ENCODE measurements at places on chromosomes 6 and 20.
A peak's percentile ranks its signal among the peaks of the same experiment; 100 is the strongest.

- peak; percentile 71 for DNase-seq
Observed at GRCh38 chr20:20210327-20210726, 157.6 kb upstream of the INSM1 start.

- DNase-seq = no peak
Observed at GRCh38 chr6:35686436-35686835, 2.3 kb downstream of the FKBP5 start.

DNA sequence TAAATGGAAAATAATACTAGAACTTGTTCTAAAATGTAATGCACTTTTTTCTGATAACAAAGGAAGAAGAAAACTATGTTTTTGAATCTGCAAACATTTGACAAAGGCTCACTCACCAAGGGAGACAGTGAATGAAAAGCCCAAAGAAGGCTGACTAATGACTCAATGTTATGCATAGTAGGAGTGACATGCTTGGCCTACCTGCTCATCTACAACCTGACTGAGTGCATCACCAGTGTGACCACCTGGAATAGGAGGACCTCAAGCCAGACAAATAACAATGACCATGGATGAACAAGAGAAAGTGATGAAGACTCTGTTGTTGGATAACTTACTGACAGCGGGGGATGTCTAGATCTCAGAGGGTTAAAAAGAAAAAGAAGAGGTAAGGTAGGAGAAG, 157.2 kb downstream of the SIM1 start:
- no peak for DNase-seq

DNA sequence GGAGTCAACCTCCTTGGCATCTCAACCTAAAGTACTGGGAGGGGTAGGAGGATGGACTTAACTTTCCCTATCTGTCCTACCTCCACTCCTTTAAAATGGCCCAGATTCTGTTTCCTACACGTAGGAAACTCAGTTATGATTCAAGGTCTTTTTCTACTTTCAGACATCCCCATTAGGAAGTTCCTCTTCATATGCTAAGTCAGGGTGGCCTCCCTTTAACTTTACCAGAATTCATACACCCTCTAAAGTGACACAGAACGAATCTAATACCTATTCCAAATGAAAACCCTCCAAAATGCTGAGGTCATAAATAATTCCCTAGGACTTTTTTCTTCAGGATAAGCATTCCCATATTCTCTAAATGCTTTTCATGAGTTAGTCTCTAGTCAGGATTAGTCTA, 15.6 kb downstream of the ARG1 start:
- no peak for DNase-seq

GRCh38 chr6:33587529-33587928, 7.5 kb upstream of the BAK1 start:
- DNase-seq = no peak

GRCh38 chr6:11710311-11710761, 68.3 kb downstream of the ADTRP start:
- no peak for DNase-seq

- no peak for DNase-seq
Observed at GRCh38 chr6:23301556-23301955, 732.2 kb downstream of the HDGFL1 start.

GRCh38 chr20:63416631-63417030, 55.5 kb upstream of the CHRNA4 start:
- no peak for DNase-seq

GRCh38 chr6:163355426-163355991, 59.0 kb upstream of the QKI start:
- DNase-seq = peak; percentile 85

DNA sequence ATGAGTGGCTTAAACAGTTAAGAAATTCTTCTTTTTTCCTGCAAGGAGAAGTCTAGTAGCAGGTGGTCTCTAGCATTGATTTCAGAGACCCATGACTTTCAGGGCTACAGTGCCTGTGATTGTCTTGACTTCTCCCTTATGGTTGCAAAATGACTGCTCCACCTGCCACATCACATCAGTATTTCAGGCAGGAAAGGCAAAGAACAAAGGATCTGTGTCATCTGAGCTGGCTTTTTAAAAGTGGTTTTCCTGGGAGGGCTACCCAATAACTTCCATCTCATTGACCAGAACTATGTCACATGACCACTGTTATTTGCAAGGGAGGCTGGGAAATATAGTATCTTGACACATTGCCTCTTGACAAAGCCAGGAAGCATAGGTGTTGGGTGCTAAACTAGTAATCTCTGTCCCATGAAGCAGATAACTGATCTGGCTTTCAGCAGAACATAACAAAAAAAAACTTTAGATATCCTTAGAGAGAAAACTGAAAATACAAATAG, 226.2 kb downstream of the DHX35 start:
- no peak for DNase-seq

GRCh38 chr6:7933794-7934193, 23.2 kb upstream of the TXNDC5 start:
- no peak for DNase-seq

DNA sequence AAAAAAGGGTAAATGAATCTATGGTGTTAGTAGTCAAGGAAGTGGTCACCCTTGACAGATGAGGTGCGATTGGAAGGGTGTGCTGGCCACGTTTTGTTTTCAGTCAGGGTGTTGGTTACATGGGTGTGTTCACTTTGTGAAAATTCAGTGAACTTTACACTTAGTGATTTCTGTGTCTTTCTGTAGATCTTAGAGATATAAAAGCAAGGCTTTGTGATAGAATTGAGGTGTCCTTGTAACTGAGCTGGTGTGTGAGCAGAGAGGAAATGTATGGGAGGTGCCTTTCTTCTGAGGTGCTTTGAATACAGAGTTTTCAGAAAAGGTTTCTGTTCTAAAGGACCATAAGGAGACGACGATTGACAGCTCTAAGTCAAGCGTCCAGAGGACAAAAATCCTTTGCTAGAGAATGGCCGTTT, 90.5 kb downstream of the SAMD3 start:
- no peak for DNase-seq

DNA sequence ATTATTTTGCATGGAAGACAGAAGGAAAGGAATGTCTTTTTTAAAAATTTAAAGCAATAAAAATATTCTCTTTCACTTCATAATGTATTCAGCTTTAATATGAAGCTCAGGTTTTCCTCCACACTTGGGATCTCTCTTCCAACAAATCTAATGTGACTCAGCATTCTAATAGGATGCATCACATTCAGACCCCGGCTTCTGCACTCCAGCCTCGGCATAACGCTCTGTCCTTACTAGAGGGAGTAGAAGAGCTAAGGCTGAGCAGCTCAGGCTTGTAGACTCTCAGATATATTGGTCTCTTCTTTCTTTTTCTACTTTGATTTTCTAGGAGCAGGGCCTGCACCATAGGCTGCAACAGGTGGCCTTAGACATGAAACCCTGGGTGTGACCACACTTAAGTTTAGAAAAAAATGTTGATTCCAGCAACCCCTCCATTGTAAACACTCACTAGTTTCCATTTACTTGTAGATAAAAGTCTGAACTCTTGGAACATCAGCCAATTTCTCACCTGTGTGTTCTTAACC, 161.7 kb downstream of the PAK5 start:
- no peak for DNase-seq

DNA sequence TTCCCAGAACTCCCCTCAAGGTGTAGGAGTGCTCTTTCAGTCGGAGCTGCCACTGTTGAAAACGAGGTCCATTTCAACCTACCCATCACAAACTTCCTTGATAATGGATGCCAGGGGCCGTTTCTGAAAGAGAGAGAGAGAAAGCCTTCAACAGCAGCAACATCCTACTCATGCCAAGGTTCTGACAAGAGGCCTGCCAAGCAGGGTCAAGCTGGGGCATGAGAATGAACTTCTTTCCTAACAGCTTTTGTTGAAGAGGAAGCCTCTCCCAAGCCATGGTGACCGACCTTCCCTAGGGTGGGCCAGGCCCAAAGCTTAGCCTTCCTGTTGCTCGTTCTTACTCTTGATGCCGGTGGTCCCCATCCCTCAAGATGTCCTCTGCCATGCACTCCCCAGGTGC, 12.4 kb downstream of the ELMO2 start:
- DNase-seq = no peak
